Activated T-helper 1 cell treated with anti-CD3 and anti-CD28 coated beads, Interleukin-2, amount 50 U/mL, for 16 hours (primary cell): ENCODE measurements at places on chromosomes 13 and 19.

DNA sequence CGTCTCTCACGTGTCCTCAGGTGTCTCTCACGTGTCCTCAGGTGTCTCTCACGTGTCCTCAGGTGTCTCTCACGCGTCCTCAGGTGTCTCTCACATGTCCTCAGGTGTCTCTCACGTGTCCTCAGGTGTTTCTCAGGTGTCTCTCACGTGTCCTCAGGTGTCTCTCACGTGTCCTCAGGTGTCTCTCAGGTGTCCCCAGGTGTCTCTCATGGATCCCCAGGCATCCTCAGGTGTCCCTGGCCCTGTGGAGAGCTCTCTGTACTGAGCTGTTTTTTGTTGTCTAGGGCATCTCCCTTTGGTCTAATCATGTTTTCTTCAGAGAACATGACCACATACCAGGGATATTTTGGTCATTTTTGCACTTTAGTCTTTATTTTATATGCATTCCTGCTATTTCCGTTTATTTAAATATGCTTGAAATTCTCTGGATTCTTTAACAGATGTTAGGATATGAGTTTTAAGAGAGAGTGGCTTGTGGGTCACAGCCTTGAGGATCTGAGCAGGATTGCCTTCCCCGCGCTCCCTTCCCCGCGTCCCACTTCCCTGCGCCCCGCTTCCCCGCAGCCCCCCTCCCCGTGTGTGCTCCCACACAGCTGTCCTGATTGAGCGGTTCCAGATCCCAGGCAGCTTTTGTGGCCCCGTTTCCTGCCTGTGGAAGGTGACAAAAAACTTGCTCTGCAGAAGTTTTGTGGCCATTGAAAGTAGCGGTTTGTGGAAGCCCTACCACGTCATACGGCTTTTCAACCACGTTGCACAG is 31.9 kb downstream of the ATP4B start:
- DNase-seq: no peak

GRCh38 chr19:1395194-1396018 is 5.9 kb downstream of the GAMT start:
- DNase-seq: no peak

GRCh38 chr19:49506575-49507105 is 5.8 kb upstream of the FCGRT start:
- DNase-seq: peak; percentile 65

GRCh38 chr13:78977311-78977710 is 318.4 kb upstream of the OBI1 start:
- no peak for DNase-seq

DNA sequence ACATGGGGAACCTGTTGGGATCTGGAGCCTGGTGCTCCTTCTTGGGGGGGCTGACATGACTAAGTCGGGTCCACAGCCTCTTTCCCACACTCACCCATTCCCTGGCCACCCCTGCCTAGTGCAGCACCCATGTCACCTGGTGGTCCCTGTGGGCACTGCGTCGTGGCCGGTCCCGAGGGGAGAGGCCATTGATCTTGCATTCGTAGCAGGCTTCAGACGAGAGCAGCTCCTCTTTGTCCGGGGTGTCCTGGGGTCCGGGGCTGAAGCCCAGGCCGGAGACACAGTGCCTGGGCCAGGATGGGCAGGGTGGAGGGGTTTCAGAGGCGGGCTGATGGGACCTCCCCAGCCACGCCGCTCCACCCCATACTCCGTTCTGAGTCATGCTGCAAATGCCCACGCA is 19.4 kb downstream of the CCL25 start:
- DNase-seq: no peak

GRCh38 chr13:113646376-113646775 is 11.6 kb downstream of the ATP4B start:
- no peak for DNase-seq

DNA sequence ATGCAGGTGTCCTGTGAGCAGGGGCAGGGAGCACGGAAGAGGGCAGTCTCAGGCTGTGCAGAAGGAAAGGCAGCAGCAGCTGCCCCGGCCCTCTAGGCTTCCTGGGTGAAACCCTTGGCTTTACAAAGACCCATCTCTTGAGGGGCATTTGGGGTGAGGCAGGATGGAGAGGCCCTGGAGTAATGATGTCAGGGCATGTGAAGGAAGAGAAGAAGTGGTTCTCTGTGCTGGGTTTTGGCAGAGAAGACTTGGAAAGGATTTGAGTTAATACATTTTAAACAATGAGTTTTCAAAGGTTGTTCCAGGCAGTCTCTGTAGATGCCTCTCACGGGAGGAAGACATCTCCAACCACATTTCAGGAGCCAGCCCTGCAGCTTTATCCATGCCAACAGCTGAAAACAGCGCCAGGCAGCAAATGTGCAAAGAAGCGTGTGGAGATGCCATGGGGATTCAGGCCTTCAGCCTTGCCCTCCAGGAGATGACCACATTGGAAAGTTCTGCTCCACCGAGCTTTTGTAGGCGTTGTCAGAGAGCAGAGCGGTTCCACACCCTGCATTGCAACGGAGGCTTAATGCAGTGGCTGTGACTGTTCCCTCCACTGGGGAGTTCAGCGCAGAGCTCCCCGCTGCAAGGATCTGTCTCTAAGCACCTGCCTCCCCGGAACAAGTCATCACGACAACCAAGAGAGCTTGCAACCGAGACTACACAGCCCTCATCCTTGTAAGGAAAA is 322.8 kb downstream of the UQCRFS1 start:
- DNase-seq: no peak

- DNase-seq: peak; percentile 57
Measured at GRCh38 chr19:8208922-8209461, at the start of gene CERS4. Gene CERS4 (plus strand): TSS chr19:8209370. CDS start chr19:8251077, 41,707 bp downstream.

DNA sequence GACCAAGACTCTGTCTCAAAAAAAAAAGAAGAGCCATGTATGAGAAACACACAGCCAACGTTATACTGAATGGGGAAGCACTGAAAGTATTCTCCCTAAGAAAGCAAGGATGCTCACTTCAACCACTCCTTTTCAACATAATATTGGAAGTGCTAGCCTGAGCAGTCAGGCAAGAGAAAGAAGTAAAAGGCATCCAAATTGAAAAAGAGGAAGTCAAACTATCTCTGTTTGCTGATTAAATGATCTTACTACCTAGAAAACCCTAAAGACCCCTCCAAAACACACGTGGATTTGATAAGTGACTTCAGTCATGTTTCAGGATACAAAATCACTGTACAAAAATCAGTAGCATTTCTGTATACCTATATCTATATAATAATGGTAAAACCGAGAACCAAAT is 16.2 kb downstream of the WBP4 start:
- DNase-seq: no peak

DNA sequence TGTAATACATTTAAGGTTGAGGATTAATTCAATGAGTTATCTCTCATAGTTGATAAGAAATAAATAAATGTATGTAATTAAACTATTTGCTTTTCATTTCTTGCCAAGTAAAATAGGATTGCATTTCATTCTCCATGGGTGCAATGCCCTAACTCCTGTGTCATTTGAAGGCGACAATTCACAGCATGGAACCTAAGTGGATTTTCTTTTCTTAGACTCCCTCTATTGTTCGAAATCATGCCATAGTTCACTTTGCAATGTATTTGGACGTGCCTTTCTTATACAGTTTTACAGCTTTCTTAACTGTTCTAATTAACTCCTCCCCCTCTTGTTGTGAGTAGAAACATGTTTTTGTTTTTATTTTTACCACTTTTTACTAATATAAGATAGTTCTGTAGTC is 263.0 kb downstream of the B3GLCT start:
- no peak for DNase-seq

- no peak for DNase-seq
Measured at GRCh38 chr13:49571299-49572240, 13.8 kb downstream of the RCBTB1 start.

GRCh38 chr19:36215276-36216123 is 594 bp downstream of the ZNF146 start:
- no peak for DNase-seq

- no peak for DNase-seq
Measured at GRCh38 chr13:110374431-110375370, 67.6 kb downstream of the COL4A2 start.

DNA sequence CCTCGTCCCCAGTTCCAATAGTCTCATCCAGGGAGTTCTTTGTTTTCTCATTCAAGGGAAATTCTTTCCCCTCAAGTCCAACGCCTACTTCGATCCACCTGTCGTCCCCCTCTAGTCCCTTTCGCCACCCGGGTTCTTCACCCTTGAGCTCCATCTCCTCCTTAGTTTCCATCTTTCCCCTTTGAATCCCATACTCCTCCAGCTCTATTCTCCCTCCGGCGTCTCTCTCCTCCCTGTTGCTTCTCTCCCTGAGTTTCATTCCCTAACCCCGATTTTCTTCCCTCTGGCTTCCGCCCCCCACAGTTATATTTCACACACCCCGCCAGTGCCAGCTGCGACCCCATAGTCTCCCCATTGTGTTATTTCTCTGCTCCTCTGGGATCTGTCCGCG is 628 bp upstream of the SLC17A7 start:
- no peak for DNase-seq

DNA sequence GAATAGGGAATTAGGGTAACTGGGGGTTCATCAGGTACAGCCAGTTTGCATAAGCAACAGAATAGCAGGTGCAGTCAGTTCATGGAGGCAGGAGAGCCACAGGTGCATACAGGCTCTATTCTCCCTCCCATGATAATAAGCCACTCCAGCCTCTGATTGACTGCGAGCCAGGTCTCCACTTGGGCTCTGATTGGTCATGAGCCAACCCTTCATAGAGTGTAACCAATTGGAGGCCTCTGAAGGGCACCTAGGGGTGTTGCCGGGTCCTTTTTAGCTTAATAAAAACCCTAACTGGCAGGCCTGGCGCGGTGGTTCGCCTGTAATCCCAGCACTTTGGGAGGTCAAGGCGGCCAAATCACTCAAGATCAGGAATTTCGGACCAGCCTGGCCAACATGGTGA is 8.7 kb upstream of the CKM start:
- DNase-seq: no peak

DNA sequence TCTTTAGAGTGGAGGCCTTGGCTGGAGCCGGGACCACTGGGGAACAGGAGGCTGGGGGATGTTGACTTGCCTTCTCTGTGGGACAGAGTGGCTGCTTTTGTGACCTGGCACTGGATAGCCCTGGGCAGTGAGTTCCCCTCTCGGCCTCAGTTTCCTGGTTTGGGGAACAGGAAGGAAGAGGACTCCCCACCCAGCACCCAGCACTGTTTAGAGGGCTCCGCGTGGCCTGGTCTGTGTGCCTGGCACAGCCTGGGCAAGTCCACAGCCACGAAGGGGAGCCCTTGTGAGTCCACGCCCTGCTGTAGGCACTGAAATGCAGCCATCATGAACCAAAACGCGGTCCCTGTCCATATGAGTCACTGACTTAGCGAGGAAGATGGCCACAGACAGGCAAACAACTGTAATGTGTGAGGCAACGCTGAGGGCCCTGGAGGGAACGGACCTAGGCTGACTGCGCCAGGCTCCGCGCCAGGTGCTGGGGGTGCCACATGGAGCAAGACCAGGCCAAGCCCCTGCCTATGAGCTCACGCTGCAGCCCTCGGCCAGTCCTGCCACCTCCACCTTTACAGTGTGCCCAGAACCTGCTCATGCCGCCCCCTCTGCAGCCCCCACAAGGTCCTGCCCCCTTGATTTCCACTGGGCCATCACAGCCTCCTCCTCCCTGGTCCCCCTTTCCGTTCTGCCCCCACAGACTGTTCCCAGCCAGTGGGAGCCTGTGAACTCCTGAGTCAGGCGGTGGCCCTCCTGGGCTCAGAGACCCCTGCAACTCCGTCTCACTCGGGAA is 35.5 kb downstream of the PAK4 start:
- no peak for DNase-seq

DNA sequence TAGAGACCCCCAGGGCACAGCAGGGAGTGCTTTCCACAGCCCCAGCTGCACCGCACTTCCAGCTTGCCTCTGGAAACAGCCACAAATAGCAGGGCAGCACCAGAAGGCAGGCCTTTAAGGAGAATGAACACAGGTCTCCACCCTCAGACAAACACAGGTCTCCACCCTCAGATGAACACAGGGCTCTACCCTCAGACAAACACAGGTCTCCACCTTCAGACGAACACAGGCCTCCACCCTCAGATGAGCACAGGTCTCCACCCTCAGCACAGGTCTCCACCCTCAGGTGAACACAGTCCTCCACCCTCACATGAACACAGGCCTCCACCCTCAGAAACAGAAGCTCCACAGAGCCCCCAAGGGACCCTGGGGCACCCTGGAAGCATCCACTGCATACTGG is 51.7 kb downstream of the C1QTNF9 start:
- no peak for DNase-seq

- no peak for DNase-seq
Measured at GRCh38 chr19:51375504-51376221, 3.2 kb upstream of the NKG7 start.

- DNase-seq: no peak
Measured at GRCh38 chr19:1057176-1057855, 9.7 kb upstream of the ARHGAP45 start.

DNA sequence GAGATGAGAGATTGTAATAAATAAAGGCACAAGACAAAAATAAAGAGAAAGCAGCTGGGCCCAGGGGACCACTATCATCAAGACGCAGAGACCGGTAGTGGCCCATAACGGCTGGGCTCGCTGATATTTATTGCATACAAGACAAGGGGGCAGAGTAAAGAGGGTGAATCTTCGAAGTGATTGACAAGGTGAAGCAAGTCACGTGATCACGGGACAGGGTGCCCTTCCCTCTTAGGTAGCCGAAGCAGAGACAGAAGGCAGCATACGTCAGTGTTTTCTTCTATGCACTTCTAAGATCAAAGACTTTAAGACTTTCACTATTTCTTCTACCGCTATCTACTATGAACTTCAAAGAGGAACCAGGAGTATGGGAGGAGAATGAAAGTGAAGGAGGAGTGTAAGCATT is 4.6 kb upstream of the PRKCG start:
- peak; percentile 16 for DNase-seq
